Amygdala (tissue), 56 donors: ENCODE measurements at places on chromosomes 4 and X.

- DNase-seq = no peak
Observed at GRCh38 chr4:56979421-56980072, 851 bp downstream of the POLR2B start.

DNA sequence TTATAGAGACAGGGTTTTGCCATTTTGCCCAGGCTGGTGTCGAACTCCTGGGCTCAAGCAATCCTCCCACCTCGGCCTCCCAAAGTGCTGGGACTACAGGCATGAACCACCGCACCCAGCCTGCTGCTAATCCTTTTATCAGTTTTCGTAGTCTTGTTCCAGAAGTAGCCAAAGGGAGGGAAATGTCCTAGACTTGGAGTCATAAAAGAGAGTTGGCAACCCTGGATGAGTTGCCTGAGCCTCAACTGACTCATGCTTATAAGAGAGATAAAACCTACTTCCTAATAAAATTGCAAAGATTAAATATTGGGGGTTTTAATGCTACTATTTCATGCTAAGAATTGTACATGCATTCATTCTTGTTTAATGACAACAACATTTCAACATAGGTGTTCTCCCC lies 44.3 kb downstream of the CD40LG start:
- DNase-seq = no peak

DNA sequence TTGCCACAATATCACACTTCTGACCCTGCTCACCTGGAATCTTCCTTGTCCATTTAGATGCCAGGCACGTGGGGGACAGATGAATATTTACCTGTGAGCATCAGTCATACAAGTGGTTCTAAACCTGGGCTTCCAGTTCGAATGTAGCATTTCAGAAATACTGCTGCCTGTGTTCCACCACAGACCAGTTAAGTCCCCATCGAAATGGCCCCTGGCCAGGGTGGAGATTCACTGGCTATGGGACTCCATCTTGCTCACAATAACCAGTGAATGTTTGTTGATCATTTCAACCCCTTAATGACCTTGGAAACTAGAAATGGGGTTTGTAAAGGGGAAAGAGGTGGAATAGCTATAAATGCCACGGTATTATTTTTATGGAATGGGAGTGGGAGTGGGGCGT lies 73.8 kb downstream of the CLDN34 start:
- no peak for DNase-seq

GRCh38 chr4:1044469-1045192 lies 33.2 kb downstream of the FGFRL1 start:
- no peak for DNase-seq

GRCh38 chrX:9349572-9350494 lies 115.0 kb upstream of the TBL1X start:
- DNase-seq = no peak

GRCh38 chrX:40424259-40424658 lies 156.5 kb upstream of the ATP6AP2 start:
- no peak for DNase-seq
